ENCODE measurements at places on chromosomes 3 and 15.

GRCh38 chr3:79011821-79012529, 755.8 kb downstream of the ROBO1 start:
- DNase-seq, result no peak

DNA sequence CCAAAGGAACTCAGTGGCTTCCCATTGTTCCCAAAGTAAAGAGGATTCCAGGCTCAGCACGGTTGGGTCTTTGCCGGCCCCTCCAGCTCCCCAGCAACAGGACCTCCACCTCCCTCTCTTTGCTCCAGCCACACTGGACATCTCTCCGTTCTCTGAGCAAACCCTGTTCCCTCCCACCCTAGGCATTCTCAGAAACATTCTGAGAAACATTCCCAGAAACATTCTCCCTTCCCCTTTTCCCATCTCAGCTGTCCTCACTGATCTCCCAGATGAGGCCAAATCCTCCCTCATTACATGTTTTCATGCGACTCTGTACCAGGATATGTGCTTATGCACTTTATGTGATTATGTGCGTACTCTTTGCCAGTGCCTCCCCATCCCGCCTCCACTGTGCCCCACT, 14.1 kb downstream of the CCDC33 start:
- no peak for DNase-seq

- DNase-seq, result no peak
These were observed 87.1 kb downstream of the GABRG3 start for GRCh38 chr15:27057904-27058645.

DNA sequence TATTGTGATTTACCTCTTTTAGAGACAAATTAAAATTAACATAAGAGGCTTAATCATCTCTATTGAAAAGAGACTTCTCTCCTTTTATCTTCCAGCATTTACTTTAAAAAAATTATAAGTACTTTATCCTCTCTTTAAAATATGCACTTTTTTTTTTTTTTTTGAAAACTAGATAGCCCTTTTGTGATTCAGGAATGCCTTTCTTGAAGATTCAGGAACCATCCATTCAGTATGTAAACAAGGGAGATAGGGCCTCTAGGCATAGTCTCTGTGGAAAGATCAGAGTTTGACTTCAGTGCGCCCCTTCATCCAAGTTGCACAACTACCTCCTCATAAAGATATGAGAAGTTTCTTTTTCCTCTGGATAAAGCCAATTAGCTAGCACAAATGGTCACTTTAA, 1163.7 kb downstream of the SI start:
- DNase-seq, result no peak

GRCh38 chr15:78394981-78395616, 42.9 kb upstream of the IREB2 start:
- DNase-seq, result no peak

DNA sequence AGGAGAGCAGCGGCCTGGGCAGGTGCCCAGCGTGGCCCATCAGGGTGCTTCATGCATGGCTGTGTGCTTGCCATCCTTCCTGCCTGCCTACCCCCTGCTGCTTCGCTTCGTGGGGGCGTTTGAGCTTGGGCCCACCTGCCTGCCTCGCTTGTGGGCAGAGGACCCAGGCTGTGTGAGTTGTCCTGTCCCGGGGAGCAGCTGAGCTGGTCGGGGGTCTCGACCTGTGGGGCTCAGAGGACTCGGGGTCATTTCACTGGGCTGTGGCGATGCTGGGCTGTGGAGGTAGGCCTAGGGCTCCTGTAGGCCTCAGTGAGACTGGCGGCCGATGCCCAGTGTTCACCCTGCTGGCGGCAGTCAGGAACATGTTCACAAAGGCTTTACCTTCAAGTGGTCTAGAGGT, 12.1 kb upstream of the STAB1 start:
- DNase-seq, result no peak

GRCh38 chr3:188244395-188244861, 90.5 kb downstream of the LPP start:
- no peak for DNase-seq

- DNase-seq, result no peak
These were observed 904.2 kb downstream of the SI start for GRCh38 chr3:164174059-164174458.

DNA sequence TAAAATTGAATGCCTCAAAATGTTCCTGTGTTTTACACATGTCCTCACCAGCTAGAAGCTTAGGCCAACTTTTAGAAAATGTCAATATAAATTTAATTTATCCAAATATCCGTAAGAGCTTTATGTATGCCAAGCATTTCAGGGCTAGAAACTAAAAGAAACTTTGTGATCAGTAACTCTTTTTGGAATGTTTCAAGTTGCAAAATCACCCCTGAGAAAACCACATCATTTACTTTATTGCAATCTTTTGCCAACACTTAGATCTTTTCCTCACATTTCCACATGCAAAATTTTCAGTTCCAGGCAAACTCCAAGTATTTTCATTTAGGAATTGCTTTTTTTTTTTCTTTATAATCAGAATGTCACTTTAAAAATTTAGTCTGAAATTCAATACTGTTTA, 20.1 kb upstream of the IGF1R start:
- DNase-seq, result no peak

Measured in DMS153 (cell line).